ENCODE measurements at places on chromosomes 4 and X.
A peak's percentile ranks its signal among the peaks of the same experiment; 100 is the strongest.

DNA sequence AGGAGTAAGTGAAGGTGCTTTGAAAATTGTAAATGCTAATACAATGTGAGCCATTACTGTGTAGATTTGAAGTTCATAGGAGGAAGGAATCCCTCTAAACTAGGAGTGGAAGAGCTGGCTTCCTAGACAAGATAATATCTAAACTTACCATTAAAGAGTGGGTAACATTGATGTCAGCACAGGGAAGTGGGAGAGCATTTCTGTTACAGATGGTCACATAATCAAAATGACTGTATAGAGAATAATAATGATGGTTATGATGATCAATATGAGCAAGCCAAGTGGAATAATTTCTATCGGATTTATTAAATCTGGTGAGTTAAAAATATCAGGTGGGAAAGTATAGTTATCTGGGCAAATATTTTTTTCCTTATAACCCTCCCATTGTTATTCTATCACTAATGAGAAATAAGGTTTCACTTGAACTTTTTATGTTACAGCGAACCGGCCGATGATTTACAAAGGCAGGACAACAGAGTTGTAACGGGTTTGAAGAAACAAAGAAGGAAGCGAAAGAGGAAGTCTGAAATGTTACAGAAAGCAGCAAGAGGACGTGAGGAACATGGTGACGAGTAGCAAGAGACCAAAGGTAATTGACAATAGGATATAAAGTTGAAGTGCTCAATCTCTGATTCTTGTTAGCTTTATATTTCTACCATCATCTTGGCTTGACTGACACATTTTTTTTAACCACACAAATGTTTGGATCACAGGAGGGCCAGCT, 43.5 kb downstream of the FMR1NB start:
- DNase-seq = no peak

GRCh38 chr4:113232194-113232593, 182.7 kb downstream of the ANK2 start:
- DNase-seq = no peak

GRCh38 chr4:121139533-121140222, 24.4 kb downstream of the TNIP3 start:
- no peak for DNase-seq

DNA sequence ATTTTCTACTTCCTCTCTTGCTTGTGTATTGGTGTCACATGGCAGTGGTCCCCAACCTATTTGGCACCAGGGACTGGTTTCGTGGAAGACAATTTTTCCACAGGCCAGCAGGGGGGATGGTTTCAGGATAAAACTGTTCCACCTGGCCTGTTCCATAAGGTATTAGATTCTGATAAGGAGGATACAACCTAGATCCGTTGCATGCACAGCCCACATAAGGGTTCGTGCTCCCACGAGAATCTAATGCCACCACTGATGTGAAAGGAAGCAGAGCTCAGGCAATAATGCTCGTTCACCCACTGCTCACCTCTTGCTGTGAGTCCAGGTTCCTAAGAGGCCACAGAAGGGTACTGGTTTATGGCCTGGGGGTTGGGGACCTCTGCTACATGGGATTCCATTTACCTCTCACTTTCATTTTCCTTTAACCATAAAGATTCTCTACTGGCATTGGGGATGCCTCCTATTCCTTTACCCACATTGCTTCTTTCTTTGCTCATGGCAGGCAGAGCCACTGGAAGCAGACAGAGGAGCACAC, 38.1 kb downstream of the SEC31A start:
- no peak for DNase-seq

DNA sequence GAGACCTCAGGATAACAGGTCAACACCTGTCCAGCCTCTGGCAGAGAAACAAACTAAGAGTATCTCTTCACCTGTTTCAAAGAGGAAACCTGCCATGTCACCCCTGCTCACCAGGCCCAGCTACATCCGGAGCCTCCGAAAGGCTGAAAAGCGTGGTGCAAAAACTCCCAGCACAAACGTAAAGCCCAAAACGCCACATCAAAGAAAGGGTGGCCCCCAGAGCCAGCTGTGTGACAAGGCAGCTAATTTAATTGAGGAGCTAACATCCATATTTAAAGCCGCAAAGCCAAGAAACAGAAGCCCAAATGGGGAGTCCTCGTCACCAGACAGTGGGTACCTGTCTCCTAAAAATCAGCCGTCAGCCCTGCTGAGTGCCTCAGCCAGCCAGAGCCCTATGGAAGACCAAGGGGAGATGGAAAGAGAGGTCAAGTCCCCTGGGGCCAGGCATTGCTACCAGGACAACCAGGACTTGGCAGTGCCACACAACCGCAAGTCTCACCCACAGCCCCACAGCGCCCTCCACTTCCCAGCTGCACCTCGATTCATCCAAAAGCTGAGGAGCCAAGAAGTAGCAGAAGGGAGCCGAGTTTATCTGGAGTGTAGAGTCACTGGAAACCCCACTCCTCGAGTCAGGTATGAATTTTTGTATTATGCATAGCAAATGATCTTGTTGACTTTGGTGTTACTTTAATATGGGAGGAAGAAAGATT, 15.1 kb downstream of the PALLD start:
- DNase-seq = no peak

DNA sequence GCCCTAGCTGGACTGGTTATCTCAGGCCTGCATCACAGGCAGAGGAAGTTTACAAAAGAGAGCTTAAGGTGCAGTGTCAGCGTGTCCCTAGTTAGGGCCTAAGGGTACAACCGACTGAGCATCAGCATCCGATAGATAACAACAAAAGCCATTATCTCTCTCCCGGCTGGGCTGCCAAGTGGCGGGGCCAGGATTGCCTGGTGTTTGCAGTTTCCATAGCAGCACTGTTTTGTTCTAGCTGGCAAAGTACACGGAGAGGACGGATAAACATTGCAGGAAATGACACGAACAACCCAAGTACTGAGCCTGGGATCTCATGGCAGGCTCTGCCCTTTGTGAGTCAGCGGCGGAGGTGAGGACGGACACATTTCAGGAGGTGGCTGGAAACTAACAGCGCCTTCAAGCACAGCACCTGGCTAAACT, 104.7 kb upstream of the NOCT start:
- peak; percentile 96 for DNase-seq

DNA sequence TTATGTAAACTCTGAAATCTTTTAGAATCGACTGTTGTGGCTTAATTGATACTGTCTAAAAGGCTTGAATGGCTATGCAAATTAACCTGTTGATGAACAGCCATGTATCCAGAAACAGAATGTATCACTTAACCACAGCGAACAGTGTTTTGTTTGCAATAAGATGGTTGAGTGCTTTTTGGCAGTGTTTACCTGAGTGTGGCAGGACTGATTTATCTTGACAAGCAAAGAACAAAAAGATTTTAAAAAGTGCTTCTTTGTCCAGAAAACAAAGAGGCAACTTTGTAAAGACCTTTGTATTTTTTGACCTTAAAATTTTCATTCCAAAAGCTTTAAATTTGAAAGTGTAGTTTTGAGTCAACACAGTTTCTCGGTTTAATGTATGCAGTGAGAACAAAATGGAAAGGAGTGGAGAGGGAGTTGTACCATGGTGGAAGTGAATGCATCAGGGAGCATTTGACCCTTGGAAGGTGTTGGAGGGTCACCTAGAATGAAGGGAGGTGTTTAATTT, 18.0 kb downstream of the ARHGAP10 start:
- DNase-seq = peak; percentile 17

DNA sequence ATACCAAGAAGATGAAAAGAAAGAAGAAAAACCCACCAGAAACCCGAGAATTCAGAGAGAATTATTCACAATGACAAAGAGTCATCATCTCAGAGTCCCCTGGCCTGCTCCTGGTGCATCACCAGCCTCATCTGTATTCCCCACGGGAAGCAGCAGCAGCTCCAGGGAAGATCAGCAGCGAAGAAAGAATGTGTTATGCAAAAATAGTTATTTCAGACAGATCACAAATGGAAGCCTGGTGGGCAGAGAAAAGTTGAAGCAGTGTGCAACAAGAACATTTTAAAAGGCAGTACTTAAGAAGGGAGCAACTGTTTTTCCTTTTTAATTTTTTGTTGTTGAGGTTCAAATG, 189.2 kb downstream of the PPP3CA start:
- DNase-seq = no peak

GRCh38 chr4:153001626-153002025, 65.5 kb downstream of the FHDC1 start:
- DNase-seq = no peak

DNA sequence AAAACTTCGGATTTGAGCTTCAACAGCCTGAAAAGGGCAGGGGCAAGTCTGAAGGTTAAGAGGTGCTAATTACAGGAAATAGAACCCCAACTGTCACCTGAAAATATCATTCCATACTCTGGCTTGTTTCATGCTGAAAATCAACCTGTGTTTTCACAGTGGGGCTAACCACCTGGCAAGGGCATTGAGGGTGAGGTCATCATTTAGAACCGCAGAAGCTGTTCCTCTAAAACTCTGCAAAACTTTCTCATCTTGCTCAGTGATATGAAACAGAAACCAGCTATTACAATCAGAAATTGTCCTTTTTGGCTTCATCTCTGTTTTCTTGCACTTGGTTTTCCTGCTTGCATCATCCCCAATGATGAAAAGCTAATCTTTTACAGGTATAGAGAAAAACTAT, 247.6 kb downstream of the DCLK2 start:
- DNase-seq = no peak

- no peak for DNase-seq
Observed at GRCh38 chr4:1463088-1463926, 57.1 kb upstream of the NKX1-1 start.

GRCh38 chrX:135308345-135308855, 880 bp upstream of the ETDC start:
- no peak for DNase-seq

GRCh38 chr4:88791274-88791673, 93.6 kb upstream of the NAP1L5 start:
- DNase-seq = no peak

DNA sequence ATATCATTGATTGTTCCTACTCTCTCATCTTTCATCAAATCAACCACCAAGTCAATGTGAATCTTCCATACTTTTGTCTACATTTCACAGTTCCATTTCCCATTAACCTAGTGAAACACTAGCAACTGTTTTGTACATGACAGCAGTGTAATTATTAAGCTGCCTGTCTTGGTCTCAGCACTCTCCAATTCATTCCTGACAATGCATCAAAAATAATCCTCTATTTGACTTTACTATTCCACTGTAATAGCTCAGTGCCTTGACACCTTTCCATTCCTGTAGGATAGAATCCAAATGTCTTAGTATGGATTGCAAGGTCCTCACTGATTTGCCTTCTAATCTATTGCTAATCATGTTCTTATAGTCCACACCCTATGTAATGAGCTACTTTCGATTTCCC, 2405.8 kb downstream of the PCDH7 start:
- DNase-seq = no peak

- DNase-seq = no peak
Observed at GRCh38 chrX:77433001-77433400, 14.2 kb upstream of the FGF16 start.

GRCh38 chr4:72418458-72418857, 150.6 kb downstream of the ADAMTS3 start:
- DNase-seq = peak; percentile 42

DNA sequence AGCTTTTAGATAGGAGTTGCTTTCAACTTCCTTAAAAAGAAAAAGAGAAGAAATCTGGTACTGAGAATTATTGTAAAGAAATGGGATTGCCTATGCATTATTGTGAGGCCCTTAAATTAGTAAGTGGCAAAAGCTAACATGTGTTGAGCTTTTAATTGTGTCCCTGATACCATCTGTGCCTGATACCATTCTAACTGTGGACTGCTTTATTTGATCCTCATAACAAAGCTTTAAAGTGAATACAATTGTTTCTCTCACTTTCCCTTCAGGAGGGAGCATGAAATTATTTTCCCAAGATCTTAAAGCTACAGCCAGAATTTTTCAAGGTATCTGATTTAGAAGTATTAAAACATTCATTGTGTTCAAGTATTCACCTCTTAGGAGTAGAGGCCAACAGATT, 9.9 kb downstream of the KCTD8 start:
- DNase-seq = no peak

- no peak for DNase-seq
Observed at GRCh38 chr4:42843694-42844093, 48.8 kb upstream of the GRXCR1 start.

DNA sequence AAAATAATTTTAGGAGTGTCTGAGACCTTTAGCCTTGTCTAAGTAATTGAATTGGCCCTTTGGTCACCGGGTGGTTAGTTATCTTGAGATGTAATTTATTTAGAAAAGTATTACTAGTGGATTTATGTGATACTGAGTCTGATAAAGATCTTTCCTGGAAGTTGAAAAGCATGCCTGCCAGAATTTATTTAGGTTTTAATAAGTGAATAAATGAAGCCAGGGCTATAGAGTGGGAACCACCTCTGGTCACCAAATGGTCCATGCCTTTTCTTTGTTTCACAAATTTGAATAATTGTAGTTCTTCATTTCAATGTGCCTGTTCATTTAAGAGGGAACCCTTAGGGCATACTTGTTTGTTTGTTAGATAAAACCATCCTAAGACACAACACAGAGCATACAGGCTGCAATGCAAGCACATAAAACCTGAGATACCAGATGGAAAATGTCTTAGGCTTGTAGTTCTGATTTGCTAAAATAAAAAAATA, 627.8 kb downstream of the ADGRL3 start:
- DNase-seq = no peak

- DNase-seq = no peak
Observed at GRCh38 chr4:154029171-154029570, 240.3 kb upstream of the SFRP2 start.

DNA sequence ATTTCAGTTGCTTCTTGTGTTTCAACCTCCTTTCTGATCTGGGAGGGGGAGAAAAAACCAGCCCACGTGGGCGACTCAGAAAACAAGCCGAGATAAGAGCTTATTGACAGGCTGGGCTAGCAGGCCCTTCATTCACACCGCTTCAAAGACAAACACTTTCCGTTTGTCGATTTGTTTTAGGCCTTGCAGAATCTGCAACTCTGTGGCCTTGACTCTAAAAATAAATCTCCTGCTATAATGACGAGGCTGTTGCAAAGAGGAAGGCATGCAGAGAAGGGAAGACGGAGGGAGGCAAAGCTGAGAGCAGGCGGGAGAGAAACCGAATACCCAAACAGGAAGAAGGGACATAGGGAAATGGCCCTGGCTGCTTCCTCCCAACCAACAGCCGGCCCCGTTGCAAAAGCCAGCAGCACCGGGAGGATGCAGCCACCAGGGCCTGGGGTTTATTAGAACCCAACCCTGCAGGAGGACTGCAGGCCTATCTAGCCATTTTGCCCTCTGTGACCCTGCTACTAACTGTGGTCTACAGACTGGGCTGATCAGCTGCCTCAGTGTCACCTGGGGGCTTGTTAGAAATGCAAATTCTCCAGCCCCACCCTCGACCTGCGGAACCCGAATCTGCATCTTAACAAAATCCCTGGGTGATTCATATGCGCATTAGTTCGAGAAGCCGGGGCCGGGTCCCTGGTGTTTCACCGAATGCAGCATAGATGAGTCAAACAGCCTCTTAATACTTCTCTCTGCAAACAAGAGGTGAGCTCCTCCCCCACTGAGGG, 325.5 kb downstream of the BCOR start:
- DNase-seq = no peak

- DNase-seq = no peak
Observed at GRCh38 chr4:122450847-122451246, 5.7 kb downstream of the IL2 start.

Measured in NCI-H1092 (cell line).